ENCODE measurements at places on chromosomes 1 and 21. TPM values are rescaled to one million over a fixed set of nuclear protein-coding genes. Genes with fewer than 3 reads are reported as not detected.

- no peak for DNase-seq
Observed at GRCh38 chr1:167502719-167503462, 15.4 kb downstream of the CD247 start.

Gene NUAK2
- 1.2 TPM for total RNA-seq

- no peak for DNase-seq
Observed at GRCh38 chr1:30866594-30866993, 42.0 kb downstream of the SDC3 start.

DNA sequence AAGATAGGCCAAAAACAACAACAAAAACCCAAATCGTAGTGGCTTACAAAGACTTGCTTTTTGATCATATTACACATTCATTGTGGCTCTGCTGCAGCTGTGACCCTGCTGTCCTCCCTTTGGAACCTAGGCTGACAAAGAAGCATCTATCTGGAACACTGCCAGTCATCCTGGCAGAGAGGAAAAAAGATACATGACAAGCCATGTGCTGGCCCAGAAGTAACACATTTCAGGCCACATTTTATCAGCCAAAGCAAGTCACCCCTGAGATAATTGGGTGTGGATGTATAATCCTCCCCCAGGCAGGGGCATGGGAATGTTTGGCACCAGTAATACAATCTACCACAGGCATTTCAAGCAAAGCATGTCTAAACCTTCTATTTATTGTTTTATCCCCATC lies 37.2 kb upstream of the AGO1 start:
- peak; percentile 25 for DNase-seq

- DNase-seq: no peak
Observed at GRCh38 chr1:58365328-58365727, 181.2 kb downstream of the OMA1 start.

Gene FCRL6
- total RNA-seq: 0.21 TPM

DNA sequence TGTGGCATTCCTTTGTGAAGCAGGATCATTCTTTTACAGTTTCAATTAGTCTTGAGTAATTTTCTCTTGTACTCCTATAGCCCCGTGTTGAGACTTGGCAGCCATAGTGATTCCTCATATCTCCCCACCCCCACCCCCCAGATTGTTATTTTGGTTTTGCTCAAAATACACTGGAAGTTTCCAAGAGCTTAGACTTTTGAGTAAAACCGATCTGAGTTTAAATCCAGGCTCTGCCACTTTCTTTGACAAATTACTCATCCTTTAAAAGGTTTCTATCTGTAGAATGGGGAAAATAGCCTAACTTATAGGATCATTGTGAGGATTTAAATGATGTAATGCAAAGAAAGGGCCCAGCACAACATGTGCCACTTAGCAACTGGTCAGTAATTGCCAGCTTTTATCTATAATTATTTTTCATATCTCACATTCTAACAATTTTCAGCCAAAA lies 53.1 kb upstream of the RC3H1 start:
- DNase-seq: no peak

DNA sequence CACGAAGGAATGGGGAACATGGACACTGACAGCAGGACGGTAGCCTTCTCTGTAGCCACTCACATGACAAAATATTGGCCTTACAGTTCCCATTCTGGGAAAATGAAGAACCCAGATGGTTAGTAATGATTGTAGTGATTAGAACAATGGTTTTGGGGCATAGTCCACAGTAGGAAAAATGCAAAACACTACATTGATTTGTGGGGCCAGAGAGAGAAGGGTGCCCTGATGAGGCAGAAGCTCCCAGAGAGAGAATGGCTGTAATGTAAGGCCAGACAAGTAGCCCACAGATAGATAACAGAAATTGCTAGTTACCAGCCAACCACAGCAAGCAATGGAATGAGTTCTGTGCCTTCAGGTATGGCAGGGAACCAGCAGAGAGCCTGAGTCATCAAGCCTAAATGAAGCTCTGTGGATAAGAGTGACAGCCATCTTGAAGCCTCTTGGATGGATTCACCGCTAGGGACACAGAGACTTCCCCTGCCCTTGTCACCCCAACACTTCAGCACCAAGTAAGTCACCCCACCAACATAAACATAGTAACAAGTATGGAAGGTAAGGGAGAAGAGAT lies 206.1 kb downstream of the BACH1 start:
- DNase-seq: no peak

DNA sequence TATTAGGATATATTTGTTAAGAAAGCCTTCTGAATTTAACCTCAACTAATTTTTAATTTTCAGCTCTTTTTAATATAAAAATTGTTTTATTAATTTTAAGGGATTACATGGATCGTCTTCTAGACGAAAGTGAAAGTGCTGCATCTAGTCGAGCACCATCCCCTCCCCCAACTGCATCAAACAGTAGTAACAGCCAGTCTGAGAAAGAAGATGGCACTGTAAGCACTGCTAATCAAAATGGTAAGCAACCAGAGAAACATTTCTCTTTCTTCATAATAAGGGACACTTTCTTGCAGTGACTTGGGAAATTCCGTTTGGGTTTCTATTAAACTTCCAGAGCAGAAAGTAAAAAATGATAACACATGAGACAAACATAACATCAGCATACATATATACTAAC lies 56.9 kb downstream of the MIER1 start:
- no peak for DNase-seq

Gene C1orf116
- 0.06 TPM for total RNA-seq

DNA sequence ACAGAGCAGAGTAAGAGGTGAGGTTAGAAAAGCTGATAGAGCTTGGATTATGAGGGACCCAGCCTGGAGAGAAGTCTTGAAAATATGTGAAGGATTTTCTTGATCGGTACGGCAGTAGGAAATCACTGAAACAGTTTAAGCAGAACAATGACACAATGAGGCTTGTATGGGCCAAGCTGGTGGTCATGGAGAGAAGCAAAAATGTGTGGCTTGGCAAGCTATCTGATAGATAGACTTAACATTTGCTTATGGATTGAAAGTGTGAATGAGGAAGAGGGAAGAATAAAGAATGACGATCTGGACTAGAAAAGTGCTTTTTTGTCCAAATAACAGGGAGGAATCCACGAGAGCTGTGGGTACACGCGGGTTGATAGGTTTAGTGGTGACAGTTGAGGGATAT lies 15.4 kb upstream of the XPR1 start:
- DNase-seq: no peak

Gene GPR37L1
- total RNA-seq: 0.21 TPM

DNA sequence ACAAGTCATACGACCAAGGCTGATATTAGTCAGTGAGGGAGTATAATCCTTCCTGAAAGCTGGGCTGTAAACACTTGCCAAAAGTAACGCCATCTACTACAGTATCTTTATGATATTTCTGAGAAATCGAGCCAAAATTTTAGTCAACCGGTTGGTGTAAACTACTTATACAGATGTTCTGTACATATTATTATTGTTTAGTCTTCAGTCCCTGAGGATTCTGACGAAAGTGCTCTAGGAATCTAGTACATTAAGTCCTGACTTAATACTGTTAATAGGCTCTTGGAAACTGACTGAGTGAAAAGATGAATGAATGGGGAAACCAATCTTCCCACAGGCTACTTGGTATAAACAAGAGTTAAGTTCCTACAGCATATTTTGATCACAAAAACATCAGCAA lies 274.3 kb downstream of the USP25 start:
- DNase-seq: no peak

Gene GNAT2
- not detected for total RNA-seq

Gene MYOG
- not detected for total RNA-seq

DNA sequence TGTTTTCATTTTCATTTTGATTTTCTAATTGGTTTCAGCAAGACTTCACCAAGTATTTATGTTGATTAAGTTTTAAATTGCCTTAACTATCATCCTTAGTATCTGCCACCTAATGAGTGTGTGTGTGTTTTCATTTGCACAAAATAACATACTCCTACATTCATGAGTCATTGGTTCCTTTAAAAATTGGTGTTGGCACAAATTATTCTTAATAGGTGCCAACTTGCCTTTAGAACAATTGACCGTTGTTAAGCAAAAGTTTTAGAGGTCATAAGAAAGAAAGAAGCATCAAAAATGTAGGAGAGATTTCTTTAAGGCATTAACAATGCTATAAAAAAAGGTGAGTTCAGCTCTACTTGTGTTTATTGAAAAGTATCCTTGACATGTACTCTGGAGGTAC lies 77.5 kb downstream of the FNBP1L start:
- no peak for DNase-seq

GRCh38 chr1:224157316-224157715 lies 25.7 kb upstream of the DEGS1 start:
- no peak for DNase-seq

DNA sequence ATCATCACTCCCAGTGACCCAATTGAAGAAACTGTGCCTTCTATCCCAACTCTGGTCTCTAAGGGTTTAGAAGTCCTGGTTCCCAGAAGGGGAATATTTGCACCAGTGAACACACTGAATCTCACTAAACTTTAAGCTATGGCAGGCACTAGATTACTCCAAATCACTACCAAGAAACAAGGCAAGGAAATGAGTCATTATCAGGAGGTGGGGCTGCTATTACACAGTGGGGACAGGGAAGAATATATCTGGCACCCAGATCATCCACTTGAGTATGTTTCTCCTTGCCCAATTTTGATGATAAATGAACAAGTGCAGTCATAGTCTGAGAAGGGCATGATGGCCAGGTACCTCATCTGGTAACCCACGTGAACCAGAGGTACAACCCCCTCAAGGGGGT lies 7.0 kb downstream of the MRPL9 start:
- DNase-seq: no peak

DNA sequence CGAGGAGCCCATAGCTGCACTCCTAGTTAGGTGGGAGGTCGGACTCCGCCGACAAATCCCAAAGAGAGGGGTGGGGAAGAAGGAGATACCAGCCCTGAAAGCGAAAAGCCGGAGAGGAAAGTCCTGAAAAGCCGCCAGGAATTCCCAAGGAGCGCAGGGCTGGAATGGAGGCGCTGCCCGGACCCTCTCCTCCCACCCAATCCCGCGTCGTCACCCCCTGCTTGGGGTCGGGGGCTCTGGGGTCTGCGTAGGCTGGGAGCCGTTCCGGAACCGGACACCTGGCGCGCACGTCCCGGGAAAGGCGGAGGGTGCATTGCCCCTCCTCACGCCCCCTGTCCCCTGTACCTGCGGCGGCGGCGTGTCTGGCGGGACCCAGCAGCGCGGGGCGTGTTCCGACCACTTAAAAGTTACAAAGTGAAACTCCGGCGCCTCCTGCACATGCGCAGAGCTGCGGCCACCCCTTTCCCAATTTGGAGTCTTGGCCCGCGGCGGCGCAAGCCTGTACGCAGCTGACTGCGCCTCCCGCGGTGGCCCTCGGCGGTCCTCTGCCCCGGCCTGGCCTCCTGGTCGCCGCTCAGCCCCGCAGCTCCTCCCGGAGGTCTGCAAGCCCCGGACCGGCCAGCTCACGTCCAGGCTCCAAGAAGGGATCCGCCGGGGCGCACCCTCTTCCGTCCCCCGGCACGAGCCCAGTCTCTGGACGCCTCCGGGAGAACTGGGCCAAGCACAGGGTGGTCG lies at the start of gene TMEM63A:
TMEM63A (minus strand) TSS at position 422 of the 735 bp plus-strand sequence. CDS start 4,800 bp downstream, outside the sequence.
- peak; percentile 96 for DNase-seq

Gene LACTBL1
- total RNA-seq: not detected

Gene CSRP1
- 154 TPM for total RNA-seq

- no peak for DNase-seq
Observed at GRCh38 chr1:237416924-237417655, 375.1 kb downstream of the RYR2 start.

DNA sequence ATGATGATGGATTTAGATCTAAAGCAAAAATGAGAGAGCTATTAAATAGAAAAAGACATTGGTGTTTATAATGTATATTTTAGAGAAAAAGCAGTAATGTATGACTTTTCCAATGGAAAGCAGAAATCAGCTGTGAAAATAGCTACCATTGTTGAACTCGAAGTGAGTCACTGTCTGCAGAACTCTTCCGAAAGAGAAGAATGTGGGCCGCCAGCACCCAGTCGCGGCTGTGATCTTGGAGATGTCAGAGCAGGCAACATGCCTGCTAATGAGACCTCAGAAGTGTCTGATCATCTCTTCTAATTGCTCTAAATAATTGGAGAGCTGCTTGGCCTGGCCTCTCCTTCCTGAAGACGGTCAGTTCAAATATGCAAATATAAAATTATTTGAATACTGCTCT lies 333.6 kb upstream of the RUNX1 start:
- DNase-seq: no peak

DNA sequence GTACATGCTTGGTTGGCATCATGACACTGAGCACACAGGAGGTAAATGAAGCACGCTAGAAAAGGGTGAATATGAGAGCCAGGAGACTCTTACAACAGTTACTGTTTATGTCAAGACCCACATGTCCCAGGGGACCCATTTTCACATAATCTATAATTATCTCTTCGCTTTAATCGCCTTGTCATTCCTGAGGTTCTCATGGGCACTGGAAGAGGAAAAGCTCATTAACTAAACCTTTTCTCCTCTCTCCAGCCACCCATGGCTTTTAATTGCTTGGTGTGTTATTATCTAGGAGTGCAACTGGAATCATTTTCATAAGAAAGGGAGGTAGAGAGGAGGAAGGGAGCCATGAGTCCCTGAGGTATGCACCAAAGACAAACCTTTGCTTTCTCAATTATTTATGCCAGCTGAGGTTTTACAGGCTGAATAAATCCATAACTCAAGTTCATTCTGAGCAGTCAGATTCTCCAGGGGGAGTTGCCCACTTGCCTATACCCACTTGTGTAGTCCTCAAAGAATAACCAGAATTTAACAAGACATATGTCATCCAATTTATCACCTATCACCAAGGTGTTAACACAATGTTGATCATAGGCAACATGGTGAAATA lies 77.4 kb downstream of the ACBD6 start:
- DNase-seq: no peak

DNA sequence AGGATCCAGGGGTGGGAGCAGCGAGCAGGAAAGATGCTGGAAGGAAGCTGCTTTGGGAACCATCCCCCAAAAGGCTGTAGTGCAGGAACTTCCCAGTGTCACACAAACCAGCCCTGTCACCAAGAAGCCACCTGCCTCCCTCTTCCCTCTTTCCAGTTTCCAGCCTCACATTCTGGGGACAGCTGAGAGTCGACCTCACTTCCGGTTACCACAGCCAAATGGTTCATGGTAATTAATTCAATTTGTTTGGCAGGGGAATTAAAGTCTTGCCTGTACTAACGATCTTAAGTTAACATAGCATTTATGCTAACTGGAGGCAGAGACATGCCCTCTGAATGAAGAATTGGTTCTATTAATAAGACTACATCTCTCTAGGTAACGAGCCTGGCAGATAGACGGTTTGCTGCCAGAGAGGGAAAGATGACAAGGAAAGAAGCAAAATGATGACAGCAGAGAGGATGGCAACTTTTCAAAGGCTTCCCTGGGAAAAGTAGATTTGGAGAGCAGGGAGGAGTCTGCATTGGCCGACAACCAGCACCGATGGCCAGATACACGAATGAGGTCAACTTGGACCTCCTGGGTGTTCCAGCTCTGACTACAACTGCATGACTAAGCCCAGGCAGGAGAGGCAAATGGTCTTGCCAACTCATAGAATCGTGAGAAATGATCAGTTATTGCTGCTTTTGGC lies 64.1 kb downstream of the TMCO4 start:
- DNase-seq: peak; percentile 66

DNA sequence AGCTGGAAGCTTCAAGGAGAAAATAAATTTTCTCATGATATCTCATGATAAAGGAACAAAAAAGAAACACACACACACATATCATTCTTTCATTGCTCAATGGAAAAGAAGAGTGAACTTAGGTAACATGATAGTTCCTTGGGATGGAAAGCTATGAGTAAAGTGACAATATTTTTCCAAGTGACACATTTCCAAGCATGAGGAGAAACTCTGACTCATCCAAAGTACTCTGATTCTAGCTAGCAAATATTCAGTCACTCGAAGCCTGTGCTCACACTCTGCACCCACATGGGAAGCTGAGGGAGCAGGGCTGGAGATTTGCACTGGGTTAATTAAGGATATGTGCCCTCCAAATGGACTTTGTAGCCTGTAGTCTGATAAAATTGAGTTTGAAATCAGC lies 222.4 kb downstream of the LRRC40 start:
- DNase-seq: no peak

Measured in left cardiac atrium (tissue), 4 donors.